ENCODE measurements at places on chromosomes 2 and 18.

DNA sequence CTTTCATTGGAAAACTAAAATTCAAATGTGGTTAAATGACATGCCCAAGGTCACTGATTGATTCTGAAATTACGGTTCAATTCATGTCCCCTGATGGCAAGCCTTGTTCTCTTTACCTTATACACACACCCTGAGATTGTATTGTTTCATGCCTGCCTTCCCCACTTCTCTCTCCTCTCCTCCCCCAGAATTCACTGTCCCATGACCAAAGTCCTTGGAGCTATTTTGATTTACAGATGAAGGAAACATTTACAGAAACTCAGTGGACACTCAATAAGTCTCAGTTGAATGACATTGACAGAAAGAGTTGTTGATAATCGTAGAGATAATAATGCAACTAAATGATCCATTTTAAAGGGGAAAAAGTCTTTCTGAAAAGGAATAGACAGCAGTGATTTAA lies 33.1 kb upstream of the SIX2 start:
- DNase-seq, result no peak

DNA sequence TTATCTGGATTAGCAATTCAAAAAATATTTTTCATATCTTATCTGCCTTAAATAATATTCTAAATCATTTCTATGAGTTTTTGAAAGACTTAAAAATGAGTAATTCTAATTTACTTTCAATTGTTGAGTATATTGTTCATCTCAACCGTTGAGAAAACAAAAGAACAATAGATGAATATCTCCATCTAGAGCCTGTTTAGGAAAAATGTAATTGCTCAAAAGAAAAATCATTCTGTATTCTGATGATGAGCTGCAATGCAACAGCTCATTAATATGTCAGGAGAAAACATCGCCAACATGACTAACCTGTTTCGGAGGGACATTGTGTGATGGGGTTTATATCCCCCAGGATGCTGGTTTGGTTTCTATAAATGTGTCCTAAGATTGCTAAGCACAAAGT lies 417.6 kb downstream of the SUCLG1 start:
- DNase-seq, result no peak

DNA sequence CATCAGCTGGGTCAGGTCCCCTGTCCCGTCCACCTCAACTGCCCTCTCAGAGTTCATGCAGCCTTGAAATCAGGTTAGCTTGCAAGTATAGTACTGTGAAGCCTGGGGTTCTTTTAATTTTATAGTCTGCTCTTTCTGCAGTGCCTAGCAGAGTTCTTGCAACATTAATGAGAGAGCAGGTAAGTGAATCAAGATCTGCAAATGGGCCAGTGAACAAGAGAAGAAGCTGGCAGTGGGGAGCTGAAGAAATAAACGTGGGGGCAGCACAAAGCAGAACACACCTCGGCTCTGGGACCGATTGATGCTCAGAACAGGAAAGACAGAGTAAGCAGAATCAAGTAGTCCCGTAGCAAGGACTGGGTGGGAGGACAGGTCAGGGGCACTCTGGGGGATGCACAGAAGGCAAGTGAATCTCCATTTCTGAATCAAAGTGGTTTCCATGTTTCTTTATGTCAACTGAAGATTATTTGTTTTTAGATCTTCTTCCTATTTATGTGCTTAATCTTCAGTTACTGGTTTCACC lies 675.5 kb downstream of the RNF144A start:
- DNase-seq, result no peak

- DNase-seq, result no peak
Observed at GRCh38 chr2:152198499-152198898, 22.9 kb upstream of the STAM2 start.

DNA sequence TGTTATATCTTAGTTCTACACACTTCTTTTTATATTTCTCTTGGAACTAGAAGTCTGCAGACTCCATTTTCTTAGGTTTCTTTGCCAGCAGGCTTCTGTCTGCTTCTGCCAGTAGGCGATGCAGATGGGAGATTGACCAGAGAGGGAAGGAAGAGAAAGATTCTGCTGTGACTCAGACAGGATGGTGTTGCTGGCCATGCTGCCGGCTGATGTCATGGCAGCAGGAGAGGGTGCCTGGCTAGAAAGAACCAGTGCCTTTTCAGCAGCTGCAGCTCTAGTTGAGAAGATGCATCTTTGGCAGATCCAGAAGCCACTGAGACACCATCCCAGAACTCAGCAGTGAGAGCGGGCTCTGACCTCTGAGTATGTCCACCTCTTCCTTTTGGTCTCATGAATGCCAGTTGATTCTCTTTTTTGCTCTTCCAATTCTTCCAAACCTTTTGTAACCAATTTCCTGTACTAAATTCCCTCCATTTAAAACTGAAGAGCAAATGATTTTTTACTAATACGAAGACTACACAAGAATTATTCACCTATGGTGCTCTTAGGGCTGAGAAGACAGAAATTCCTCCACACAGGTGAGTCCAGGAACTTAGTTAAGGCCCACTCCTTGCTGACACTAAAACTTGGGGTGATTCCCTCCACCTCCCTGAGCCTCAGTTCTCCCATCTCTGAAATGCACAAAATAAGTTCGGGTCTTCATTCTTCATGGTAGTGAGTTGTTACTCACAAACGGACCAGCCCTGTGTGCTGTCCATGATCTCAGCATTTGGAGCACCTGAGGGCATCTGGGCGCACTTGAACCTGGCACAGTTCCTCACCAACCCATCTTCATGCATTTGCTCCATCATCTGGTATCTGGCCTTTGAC lies 200.7 kb downstream of the MYCN start:
- no peak for DNase-seq

DNA sequence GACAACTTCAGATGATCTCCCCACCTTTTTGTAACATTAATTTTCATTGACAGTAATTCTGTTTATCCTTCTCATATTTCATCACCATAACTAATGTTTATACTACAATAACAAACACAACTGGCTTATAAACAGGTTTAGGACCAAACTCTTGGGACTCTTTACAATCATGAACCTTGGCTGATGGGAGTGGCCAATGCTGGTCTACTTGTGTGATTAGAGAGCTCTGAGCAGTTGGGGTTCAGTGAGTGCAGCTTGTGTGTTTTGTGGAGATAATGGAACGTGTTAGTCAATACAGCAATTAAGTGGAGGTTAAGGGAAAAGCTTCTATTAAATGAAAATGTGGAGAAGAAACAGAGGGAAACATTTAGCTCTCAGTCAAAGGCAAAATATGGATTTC lies 207.1 kb downstream of the SPAG16 start:
- no peak for DNase-seq

GRCh38 chr2:204051476-204051875 lies 114.9 kb downstream of the ICOS start:
- no peak for DNase-seq

DNA sequence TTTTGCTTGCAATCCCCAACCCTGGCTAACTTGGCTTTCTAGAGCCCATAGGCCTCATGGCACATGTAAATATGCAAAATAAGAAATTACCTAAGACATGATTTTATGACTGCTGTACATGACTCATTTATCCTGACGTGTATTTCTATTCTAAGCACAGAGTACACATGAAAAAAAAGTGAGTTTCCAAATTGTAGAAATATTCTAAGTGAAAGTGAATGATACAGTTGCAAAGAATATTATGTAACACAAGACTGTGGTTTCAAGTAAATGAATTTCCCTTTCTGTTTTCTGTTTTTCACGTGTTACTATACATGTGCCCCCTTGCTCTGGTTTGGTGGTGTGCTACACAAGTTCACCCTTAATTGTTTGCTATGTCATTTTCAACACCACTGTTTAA lies 162.4 kb downstream of the LRP1B start:
- no peak for DNase-seq

DNA sequence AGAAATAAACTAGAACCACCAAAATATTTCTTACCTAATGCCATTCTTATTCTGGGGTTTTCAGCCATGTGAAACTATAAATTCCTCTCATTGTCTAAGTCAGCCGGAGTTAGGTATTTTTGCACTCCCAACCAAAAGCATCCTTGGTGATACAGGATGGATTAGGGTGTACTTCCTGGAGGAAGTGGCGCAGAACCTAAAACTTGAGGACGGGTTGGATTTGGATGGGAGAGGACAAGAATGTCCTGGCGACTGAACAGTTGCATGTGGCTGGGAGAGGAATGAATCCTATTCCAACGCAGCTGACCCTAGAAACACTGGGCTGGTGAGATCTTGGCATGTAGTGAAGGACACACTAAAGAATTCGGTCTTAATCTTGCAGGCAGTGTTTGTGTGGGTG lies 58.5 kb downstream of the E2F6 start:
- DNase-seq, result no peak
